ENCODE measurements at places on chromosomes 4 and X.

GRCh38 chrX:73785493-73785892, 222.5 kb downstream of the CHIC1 start:
- DNase-seq = no peak

- DNase-seq = no peak
These were observed 18.0 kb downstream of the HHIP start for GRCh38 chr4:144663834-144664475.

DNA sequence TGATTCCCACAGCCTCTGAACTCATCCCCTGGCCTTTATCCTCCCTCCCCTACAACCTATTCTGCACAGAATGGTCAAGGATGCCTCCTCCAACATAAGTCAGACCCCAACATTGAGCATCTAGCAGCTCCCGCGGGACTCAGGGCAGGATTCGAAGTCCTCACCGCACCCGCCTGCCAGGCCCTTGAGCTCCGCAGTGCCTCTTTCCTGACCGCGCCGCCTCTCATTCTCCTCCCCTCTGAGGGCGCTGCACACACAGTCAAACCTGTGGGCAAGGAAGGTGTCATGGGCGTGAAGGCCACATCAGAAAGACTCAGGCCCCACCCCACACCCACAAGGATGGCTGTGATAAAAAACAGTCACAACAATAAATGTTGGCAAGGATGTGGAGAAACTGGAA, 84.1 kb downstream of the CPZ start:
- no peak for DNase-seq

GRCh38 chrX:107467271-107467670, 17.8 kb downstream of the FRMPD3 start:
- DNase-seq = no peak

- DNase-seq = no peak
These were observed 233.1 kb upstream of the SPRY1 start for GRCh38 chr4:123163501-123163900.

GRCh38 chr4:141447761-141448160, 188.6 kb upstream of the IL15 start:
- no peak for DNase-seq

GRCh38 chrX:19212037-19212436, 89.8 kb upstream of the ADGRG2 start:
- DNase-seq = no peak

DNA sequence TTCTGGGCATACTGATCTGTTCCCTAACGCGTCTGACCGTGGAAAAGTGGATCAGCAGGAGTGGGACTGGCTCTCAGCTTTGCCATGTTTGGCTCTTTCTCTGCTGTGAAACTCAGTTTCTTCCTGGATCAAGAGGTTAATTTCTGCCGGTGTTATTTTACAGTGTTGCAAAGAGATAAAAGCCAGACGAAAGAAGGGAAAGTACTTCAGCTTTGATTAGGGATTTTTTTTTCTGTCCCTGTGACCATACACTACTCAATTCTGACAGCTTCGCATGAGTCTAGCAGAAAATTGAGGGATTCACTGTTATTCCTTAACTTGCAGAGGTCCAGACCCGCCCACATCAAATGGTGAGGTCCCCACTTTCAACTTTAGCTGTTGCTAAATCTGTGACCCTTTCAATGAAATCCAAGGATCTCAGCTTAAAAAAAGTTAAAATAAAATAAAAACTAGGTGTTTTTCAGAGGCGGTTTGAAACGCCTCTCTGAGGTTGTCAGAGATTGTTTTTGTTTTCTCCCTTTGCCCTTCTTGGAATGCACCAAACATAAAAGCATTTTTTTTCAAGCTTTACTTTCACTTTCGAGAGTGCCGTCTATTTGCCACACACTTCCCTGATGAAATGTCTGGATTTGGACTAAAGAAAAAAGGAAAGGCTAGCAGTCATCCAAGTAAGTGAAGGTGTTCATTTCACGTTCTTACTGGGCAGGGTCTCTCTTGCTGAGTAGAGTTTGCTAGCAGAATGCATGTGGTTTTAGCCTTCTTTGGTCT, at the start of gene TLR3:
Gene TLR3 (plus strand): TSS at position 576 of the 768 bp plus-strand sequence. CDS start 7,464 bp downstream, outside the sequence.
- peak; percentile 17 for DNase-seq
